ENCODE measurements at places on chromosomes 16 and 17.

DNA sequence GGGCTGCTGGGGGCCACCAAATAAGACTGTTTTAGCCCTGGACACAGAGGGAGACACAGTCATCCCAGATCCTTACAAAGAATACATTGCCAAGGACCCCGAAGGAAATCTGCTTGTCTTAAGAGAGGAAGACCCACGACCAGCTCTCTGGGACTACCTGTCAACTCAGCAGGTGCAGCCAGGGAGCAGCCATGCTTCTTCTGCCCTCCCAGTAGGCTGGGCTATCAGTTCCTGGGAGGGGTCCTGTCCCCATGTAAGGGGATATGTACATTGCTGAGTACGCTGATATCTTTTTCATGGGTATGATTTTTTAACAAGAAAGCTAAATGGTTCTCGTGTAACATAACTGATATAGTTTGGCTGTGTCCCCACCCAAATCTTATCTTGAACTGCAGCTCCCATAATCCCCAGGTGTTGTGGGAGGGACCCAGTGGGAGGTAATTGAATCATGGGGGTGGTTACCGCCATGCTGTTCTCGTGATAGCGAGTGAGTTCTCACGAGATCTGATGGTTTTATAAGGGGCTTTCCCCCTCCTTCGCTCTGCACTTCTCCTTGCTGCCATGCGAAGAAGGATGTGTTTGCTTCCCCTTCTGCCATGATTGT lies 11.3 kb downstream of the SSTR2 start:
- DNase-seq: no peak

DNA sequence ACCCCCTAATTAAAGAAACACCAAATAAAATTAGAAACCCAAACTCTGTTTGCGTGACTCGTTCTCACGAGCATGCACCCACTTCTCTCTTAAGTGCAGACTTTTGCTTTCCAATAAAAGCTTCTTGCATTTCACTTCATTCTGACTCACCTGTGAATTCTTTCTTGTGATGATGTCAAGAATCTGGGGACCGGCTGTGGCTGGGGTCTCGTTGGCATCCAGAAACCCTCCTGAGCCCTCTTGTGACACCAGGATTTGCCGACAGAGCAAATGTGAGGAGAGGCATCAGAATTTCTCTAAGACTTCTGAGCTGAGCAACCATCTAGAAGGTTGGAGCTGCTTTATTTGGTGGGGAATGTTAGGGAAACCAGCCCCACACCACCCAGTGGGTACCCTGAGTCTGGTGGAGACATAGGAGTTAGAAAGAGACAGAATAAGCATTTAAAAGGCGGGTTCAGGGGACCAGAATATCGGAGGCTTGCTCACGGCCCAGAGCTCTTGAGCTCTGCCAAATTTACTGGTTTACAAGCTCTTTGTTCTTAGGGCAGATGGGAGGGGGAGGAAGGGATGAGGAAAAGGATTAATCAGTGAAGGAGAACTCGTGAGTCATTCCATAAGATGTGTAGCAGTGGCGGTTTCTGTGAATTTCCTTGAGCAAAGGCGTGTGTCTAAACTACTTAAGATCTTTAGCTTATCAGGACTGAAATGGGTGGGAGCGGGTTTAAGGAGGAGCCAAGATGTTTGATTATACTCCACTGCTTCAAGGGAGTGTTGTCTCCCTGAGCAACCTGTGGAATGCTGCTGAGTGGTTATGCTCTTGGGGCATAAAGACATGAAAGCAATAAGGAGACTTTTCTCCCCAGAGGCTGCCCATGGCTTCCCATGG lies 24.2 kb upstream of the TMC5 start:
- no peak for DNase-seq

DNA sequence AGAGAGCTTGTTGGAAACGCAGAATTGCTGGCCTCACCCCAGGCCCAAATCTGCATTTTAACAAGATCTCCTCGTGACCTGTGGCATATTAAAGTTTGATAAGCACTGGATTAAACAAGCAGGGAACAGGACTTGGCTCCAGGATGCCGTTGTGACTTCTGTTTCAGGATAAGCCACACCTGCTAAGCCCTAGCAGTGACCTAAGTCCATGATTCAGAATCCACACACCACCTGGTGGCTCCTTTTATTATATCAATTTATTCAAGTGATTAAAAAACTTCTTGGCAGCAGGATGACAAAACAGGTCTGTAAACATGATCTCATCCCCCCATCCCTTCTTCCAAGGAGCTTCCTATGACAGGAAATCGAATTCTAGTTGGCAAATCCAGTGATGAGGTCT lies 9.1 kb downstream of the NAGPA start:
- DNase-seq: no peak

DNA sequence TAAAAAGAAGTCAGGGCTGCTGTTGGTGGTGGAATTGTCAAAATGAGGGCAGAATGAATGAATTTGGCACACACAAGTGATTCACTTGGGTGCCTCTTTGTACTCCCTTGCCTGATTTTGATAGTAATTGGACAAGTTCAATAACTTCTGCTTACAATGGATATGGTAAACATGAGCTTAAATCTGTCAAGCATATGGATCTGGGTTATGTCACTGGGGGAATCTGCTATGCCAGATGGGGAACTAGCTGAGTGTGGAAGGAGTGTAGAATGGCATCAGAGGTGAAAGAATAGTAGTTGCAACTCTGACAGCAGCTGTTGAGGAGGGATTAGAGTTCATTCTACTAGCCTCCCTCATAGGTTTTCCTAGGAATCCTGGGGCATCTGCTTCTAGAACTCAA lies 724.2 kb upstream of the CDH8 start:
- no peak for DNase-seq

DNA sequence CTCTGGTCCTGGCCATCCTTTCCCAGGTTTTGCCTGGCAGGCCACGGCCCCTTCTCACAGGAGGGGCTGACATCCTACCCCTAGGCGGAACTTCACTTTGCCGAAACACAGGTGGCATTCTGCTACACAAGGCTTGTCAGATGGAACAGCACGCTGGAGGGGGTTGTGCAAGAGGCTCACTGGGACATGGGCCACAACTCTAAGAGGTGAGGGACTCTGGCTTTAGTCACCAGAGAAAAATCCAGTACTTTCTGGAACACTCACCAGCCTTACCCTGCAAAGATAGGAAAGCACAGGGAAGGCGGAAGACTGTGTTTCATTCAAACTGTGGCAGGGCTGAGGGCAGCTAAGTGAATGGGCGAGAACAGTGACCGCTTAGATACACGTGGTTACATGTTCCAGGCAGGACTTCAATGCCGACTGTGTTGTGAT lies 18.3 kb downstream of the CDC42EP4 start:
- no peak for DNase-seq

- no peak for DNase-seq
Measured at GRCh38 chr17:2954898-2955445, 108.4 kb downstream of the OR1D5 start.

DNA sequence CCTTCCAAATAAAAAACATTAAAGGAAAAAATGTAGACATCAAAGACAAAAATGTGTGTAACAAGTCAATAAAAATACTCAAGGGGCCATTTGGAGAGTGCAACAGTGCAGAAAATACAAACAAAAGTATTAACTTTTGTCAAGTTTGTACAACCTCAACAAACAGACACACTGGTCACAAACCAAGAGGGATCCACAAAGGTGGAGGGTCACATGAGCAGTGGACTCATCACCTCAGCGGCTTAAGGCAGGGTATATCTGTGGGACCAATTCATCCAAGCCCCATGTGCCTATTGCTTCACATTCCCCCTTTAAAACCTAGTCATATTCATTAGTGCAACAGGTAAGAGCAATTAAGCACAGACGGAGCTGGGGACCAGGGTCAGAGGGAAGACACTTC lies 45.2 kb downstream of the DCUN1D3 start:
- no peak for DNase-seq

- DNase-seq: no peak
Measured at GRCh38 chr16:48556913-48557351, 53.0 kb downstream of the N4BP1 start.

GRCh38 chr16:50160495-50161164 lies 7.5 kb downstream of the TENT4B start:
- DNase-seq: no peak

DNA sequence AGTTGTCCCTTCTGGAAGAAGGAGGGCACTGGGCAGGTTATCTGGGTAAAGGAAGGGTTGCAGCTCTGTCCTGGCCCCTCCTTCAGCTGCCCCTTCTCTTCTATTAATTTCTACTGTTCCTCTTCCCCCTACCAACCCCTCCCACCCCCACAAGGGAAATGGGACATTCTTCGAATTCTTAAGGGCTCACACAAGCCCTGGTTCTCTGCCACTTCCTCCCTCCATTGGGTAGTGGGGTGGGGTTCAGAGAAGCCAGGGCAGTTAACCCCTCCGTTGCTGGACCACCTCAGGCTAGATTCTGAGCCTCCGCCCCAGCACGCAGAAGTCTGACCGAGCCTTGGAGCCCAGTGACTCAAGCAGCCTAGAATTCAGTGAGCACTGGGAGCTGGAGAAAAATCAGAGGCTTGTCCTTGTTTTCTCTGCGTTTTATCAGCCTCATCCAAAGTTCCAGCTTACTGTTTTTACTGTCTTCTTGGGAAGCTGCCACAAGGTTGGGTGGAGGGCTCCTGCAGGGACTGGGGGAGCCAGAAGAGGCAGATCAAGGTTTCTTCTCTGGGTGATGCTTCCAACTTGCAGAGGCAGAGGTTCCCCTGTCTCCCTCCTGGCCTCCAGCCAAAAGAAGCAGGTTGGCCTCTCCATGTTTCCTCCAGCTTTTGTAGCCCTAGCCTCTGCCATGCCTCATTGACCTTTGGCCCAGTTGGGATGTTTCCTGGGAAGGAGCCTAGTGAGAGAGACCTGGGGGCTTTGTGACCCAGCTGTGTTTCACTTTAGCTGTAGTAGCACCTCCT lies 10.2 kb downstream of the LASP1 start:
- DNase-seq: no peak

- DNase-seq: no peak
Measured at GRCh38 chr16:77424871-77425604, 9.8 kb downstream of the ADAMTS18 start.

DNA sequence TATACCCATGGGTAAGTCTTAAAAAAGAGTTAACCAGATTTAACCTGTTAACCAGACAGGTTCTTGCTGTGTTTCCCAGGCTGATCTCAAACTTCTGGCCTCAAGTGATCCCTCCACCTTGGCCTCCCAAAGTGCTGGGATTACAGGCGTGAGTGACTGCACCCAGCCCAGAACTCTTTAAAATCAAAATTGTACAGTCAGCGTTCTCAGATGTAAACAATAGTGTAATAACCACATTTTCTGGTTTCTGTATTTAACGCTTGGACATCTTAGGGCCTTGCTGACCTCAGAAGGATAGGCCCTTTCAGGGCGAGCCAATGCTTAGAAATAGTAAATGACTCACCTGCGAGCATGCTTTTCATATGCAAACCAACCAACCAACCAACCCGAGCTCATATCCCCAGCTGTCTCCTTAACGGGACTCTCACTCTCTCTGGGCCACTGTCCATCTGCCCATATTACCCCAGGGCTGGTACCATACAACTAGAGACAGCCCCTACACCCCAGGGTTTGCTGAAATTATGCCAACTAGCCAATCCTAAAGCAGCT lies 415.0 kb upstream of the XYLT1 start:
- DNase-seq: no peak

GRCh38 chr16:9365370-9365728 lies 273.9 kb downstream of the HAPSTR1 start:
- DNase-seq: no peak

DNA sequence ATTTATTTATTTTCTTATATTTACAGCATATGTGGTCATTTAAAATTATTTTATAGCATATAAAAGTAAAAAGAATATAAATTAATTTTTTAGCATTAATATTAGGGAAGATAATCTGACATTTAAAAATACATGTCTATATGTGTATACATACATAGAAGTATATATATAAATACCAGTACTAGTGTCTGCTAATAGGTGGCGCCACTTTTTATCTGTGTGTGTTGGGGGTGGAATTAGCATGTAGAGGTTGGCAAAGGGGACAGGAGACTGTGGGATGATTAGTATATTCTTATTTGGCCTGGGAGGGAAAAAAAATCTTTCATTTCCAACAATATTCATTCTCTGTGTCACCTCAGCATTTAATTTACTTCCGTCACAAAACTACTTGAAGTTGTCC lies 359.1 kb downstream of the WWOX start:
- no peak for DNase-seq

DNA sequence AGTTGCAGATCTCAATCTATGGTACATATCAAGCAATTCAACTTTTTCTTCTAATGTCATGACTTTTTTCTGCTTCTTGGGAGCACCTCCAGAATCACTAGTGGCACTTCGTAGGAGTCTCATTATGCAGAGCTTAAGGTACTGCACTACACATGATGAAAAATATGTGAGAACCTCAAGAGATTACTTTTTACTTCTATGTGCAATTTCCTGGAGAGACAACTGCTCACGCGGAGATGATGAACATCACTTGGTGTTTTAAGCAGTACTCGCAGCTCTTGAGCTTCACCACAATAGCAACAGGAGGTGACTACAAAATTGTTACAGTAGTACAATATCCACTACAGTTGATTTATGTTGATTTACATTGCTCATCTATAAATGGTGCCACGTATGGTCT lies 79.7 kb downstream of the MRTFB start:
- no peak for DNase-seq

- DNase-seq: peak; percentile 27
Measured at GRCh38 chr17:46192439-46193150, 634 bp downstream of the KANSL1 start.

DNA sequence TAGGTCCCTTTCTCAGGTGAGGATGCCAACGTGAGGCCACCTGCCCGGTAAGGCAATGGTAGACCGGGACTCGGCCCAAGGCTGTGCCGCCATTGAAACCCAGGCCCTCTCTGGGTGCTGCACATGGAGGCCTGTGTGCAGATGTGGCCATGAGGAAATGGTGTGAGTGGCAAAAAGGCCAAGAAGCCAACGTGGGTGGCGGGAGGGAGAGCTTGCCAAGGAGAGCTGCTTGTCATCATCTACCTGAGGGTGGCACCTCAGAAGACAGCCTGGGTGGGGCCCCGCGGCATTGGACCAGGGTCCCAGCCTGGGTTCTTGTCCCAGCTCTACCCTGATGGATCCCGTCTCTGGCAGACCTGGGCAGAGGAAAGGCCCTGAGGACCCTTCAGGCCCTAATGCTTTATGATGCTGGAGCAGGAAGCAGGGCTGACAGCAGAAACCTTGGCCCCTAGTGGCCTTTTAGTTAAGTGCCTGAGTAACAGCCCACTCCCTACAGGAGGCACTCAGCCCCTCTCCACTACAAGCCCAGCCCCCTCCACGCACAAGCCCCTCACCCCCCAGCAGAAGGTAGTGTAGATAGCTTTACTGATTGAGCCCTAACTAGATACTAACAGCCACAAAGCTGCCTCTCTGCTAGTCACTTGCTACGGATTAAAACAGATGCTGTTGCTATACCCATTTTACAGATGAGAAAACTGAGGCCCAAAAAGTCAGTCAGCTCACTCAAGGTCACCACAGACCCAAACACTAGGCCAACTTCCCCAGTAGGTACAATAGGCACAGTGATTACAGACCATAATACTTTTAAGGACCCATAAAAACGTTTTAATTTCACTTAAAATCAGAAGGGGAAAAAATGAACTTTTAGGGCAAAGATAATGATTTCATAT lies 26.2 kb upstream of the KIFC3 start:
- DNase-seq: no peak

GRCh38 chr16:54055864-54056263 lies 230.7 kb downstream of the IRX3 start:
- DNase-seq: no peak

All from stimulated activated CD8-positive, alpha-beta memory T cell treated with anti-CD3 and anti-CD28 coated beads, Interleukin-4, amount 100 ng/mL, for 1 hour (primary cell).